M059J (cell line): ENCODE measurements at places on chromosomes 6 and 20. TPM values are rescaled to one million over a fixed set of nuclear protein-coding genes. Genes with fewer than 3 reads are reported as not detected.

The SLC52A3 gene
- 0.57 and 1.3 TPM in 2 replicates for total RNA-seq

The GZF1 gene
- 16.6 and 23.9 TPM in 2 replicates for total RNA-seq

The MAS1 gene
- not detected in 2 replicates for total RNA-seq

The NFKBIE gene
- total RNA-seq = 48.8 and 51.9 TPM in 2 replicates

The PAK5 gene
- 0.05 and 0.10 TPM in 2 replicates for total RNA-seq

The BEND6 gene
- total RNA-seq = 16.3 and 21.4 TPM in 2 replicates

The OCSTAMP gene
- not detected in 2 replicates for total RNA-seq

The COL21A1 gene
- total RNA-seq = 1.4 and 41.5 TPM in 2 replicates

The PRR18 gene
- not detected in 2 replicates for total RNA-seq

The YIPF3 gene
- total RNA-seq = 175 and 194 TPM in 2 replicates

The TREML2 gene
- total RNA-seq = not detected in 2 replicates

The TNNC2 gene
- not detected in 2 replicates for total RNA-seq

The MARCKS gene
- 115 and 184 TPM in 2 replicates for total RNA-seq

The ASIP gene
- not detected in 2 replicates for total RNA-seq

The TTLL9 gene
- total RNA-seq = not detected in 2 replicates

The ZSCAN12 gene
- 4.1 and 6.3 TPM in 2 replicates for total RNA-seq

The KIF25 gene
- total RNA-seq = not detected in 2 replicates

The BPIFB1 gene
- not detected in 2 replicates for total RNA-seq

The C6orf132 gene
- 0.30 and 2.2 TPM in 2 replicates for total RNA-seq

The DBNDD2 gene
- 15.4 and 17.6 TPM in 2 replicates for total RNA-seq

The CALHM6 gene
- total RNA-seq = 6.3 and 6.9 TPM in 2 replicates

The PREX1 gene
- 1.5 and 5.2 TPM in 2 replicates for total RNA-seq

The BHLHE23 gene
- total RNA-seq = not detected in 2 replicates

The RALGAPB gene
- 30.5 and 35.9 TPM in 2 replicates for total RNA-seq

The HLA-DRB5 gene
- not detected in 2 replicates for total RNA-seq

The MLN gene
- not detected in 2 replicates for total RNA-seq

The FHL5 gene
- total RNA-seq = not detected in 2 replicates

The BTN1A1 gene
- total RNA-seq = 0.10 TPM in 1 of 2 replicates, not detected in the other

The ARMC2 gene
- total RNA-seq = 1.7 and 2.5 TPM in 2 replicates

The EBF4 gene
- 1.1 and 1.5 TPM in 2 replicates for total RNA-seq

The SLC22A7 gene
- not detected in 2 replicates for total RNA-seq

The CRISP2 gene
- total RNA-seq = not detected in 2 replicates

The ALDH5A1 gene
- total RNA-seq = 1.8 and 3.0 TPM in 2 replicates

The TNFRSF6B gene
- 1.9 TPM in 1 of 2 replicates, not detected in the other for total RNA-seq

The HFE gene
- total RNA-seq = 16.9 and 20.6 TPM in 2 replicates

The ACTL10 gene
- total RNA-seq = not detected in 2 replicates

The ARMC12 gene
- 0.22 TPM in 1 of 2 replicates, not detected in the other for total RNA-seq

The LY6G5C gene
- total RNA-seq = 2.0 and 2.5 TPM in 2 replicates

The AKAP12 gene
- 28.4 and 43.1 TPM in 2 replicates for total RNA-seq

The HTR1E gene
- not detected in 2 replicates for total RNA-seq

The PACSIN1 gene
- total RNA-seq = 0.20 TPM in 1 of 2 replicates, not detected in the other

The SUMO4 gene
- 0.25 TPM in 1 of 2 replicates, not detected in the other for total RNA-seq

The HNF4A gene
- not detected in 2 replicates for total RNA-seq

The NTSR1 gene
- 0.07 and 0.54 TPM in 2 replicates for total RNA-seq

The BPIFB2 gene
- total RNA-seq = not detected in 2 replicates

The DEFB132 gene
- total RNA-seq = 0.05 TPM in 1 of 2 replicates, not detected in the other

The C4B gene
- 3.0 and 3.1 TPM in 2 replicates for total RNA-seq

The RIPOR3 gene
- 1.5 and 1.9 TPM in 2 replicates for total RNA-seq

The IP6K3 gene
- total RNA-seq = 0.15 TPM in 1 of 2 replicates, not detected in the other

The CLPSL1 gene
- not detected in 2 replicates for total RNA-seq

The MAPK13 gene
- 1.8 and 4.0 TPM in 2 replicates for total RNA-seq

The SIRPD gene
- total RNA-seq = not detected in 2 replicates

The NDUFAF5 gene
- total RNA-seq = 27.6 and 43.6 TPM in 2 replicates
